ENCODE measurements at places on chromosomes 5 and 9. TPM values are rescaled to one million over a fixed set of nuclear protein-coding genes. Genes with fewer than 3 reads are reported as not detected.

The CLIC3 gene
- 4.9 TPM for total RNA-seq

The AK3 gene
- total RNA-seq: 39.7 TPM

The MTAP gene
- total RNA-seq: 41.3 TPM

The ETF1 gene
- 85.2 TPM for total RNA-seq
